ENCODE measurements at places on chromosomes 3 and 15.

DNA sequence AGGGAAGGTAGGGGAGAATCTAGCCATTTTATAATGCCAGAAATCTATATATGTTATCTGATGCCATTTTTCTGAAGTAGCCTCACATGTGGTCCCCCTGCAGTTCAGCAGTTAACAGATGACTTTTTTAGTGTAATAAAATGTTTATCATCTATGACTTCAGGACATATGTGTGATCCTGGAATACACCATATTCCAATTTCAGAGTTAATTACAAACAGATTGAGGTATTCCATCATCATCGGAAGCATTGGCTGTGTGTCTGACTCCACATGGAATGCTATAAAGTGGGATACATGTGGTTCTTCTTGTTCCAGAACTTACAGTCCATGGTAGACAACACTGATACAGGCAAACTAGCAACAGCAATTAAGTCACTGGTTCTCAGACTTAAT is 45.9 kb upstream of the LIMD1 start:
- no peak for DNase-seq

GRCh38 chr15:53955396-53955795 is 22.8 kb upstream of the UNC13C start:
- DNase-seq = no peak

- no peak for DNase-seq
Observed at GRCh38 chr3:21573291-21573690, 177.7 kb downstream of the ZNF385D start.

DNA sequence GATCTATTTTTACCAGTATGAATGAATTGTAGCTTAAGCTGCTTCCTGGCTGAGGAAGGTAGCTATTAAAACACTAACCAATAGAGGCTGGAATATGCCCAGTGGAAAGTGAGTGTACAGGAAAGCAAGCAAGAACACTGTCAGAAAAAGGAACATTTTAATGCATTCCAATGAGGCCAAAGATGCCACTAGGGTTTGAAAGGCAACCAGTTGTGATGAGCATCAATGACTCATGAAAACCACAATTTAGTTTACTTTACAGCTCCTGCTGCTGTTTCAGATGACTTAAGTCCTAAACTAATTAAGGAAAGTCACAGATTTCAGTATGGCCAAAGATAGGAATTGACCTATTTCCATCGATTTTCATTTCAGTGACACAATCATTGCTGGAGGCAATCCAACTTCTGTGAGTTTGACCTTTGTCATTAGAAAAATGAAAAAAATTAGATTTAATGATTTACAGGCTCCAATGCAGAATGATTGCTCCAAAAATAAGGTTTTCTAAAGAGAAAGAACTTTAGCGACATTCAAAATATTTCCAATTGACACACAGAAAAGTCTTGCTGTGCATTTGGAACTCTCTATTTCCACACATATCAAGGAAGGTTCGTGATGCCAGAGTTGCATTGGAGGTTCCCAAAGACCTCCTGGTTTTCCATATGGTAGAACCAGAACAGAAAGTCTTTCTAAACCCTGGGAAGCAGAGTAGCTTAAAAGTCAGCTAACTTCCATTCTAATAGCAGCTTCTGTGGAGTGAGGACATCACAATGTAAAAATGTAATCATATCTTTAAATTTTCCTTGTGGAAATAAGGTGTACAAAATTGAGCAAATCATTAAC is 103.0 kb downstream of the SUCNR1 start:
- no peak for DNase-seq

- DNase-seq = no peak
Observed at GRCh38 chr3:12894629-12895028, 53.3 kb upstream of the RPL32 start.

DNA sequence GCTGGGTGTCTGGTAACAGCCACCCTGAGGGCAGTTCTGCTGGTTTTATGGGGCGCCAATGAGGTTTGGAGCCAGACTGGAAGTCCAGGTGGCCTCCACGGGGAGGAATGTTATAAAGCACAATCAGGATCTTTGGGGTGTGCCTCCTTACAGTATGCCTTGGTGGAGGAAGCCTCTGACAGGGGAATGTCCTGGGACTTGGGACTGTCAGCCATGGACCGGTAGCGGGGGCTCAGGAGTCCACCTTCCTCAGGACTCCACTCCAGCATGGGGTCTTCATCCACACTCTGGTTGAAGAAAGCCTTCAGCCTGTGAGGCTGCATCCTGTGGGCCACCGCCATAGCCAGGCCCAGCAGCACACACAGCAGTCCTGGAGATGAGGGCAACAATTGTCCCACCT is 4.9 kb downstream of the DUOXA2 start:
- no peak for DNase-seq

All from endodermal cell (in vitro differentiated cells).